ENCODE measurements at places on chromosomes 7 and 10.

- DNase-seq, result no peak
Measured at GRCh38 chr7:117949232-117949631, 76.0 kb upstream of the CTTNBP2 start.

DNA sequence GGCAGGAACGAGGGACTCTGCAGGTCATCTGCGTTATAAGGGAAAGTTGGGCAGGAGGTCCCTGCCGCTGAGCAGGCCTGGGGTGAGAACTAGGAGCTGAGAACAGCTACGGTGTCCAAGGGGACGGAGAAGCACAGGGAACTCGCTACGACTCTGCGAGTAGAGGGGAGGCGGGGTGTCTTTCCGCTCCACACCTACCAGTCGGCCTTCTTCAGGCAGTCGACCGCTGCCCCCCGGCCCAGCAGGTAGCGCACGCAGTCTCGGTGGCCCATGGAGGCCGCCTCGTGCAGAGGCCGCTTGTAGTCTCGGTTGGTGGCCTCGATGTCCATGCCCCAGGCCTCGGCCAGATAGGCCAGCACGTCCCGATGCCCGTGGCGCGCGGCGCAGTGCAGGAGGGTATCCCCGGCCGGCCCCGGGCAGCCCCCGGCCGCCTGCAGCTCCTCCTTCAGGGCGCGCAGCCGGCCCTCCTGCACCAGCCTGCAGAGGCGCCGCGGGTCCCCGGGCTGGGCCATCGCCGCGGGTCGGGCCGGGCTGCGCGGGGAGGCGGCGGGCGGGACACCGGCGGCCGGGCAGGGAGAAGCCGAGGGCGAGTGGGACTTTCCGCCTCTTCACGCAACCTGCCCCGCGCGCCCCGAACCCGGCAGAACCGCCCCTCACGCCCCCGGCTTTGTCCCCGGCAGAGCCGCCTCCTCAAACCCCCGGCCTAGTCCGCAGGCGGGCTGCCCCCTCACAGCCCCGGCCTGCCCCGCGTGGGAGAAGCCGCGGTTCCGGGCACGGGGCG is 660 bp downstream of the ANKRD16 start:
- DNase-seq, result peak; percentile 17

GRCh38 chr10:109412353-109412752 is 511.0 kb downstream of the XPNPEP1 start:
- no peak for DNase-seq

GRCh38 chr10:112649006-112649821 is 202.2 kb downstream of the VTI1A start:
- DNase-seq, result peak; percentile 67

- peak; percentile 71 for DNase-seq
Measured at GRCh38 chr7:148084138-148084537, 506.4 kb upstream of the C7orf33 start.

DNA sequence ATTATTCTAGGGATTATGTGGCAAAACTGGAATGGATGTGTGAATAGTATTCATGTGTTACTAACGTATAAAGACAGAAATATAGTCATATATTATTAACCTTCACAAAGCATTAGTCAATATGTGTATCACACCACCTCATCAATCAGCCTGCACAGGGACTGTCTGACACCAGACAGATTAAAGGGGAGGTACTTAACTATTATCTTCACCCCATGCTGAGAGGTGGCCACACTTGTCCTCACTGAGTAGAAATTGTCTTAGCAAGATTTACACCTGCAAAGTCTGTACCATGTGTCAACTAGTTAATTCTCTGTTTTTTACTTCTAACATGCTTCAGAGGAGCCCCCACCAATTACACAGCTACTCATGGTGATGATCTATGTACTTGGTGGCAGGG is 146.3 kb upstream of the LRGUK start:
- DNase-seq, result no peak

DNA sequence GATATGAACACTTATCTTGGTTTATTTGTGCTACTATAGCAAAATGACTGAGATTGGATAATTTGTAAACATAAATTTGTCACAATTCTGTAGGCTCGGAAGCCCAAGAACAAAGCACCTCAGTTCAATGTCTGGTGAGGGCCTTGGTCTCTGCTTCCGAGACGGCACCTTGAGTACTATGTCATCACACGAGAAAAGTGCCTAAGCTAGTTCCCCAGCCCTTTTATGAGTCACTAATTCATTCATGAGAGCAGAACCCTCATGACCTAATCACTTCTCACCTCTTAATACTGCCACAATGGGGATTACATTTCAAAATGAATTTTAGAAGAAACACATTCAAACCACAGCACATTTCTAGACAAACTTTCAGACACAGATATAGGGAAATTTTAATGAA is 52.0 kb upstream of the PRSS1 start:
- no peak for DNase-seq

DNA sequence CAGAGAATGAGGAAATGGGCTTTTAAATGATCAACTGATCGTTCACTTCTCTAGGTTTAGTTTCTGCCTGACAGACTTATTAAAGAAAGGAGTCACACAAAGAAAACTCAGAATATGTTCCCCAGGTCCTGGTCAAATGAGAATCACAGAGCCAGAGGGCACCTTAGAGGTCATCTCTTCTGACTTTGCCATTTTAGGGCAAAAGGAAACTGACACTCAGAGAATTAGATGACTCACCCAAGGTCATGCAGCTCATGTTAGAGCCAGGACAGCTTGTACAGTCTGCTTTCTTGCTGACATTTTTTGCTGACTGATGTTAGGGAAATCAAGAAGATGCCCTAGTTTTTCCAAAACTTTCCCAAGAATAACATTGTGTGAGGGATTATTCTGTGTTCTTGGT is 312.7 kb upstream of the SP8 start:
- DNase-seq, result no peak

DNA sequence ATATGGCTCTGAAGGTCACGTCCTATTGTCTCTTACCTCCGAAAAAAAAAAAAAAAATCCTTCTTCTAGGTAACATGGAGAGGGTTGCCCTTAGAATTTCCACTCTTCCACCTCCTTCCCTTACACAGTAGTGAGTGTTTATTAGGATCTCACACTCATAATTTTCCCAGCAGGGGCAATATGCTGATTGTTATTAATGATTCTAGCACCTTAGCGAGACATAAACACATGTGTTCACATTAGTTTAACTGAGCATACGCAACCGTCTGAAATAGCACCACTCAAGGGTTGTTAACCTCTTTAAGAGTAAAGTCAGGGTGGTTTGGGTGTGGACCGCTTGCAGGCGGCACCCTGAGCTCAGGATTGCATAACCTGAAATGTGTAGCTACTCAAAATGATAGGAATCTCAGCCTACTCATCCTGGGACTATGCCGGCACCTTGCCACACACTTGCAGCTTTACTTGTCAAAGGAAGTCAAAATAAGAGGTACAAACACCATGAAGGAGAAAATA is 52.2 kb downstream of the CPEB3 start:
- DNase-seq, result no peak

DNA sequence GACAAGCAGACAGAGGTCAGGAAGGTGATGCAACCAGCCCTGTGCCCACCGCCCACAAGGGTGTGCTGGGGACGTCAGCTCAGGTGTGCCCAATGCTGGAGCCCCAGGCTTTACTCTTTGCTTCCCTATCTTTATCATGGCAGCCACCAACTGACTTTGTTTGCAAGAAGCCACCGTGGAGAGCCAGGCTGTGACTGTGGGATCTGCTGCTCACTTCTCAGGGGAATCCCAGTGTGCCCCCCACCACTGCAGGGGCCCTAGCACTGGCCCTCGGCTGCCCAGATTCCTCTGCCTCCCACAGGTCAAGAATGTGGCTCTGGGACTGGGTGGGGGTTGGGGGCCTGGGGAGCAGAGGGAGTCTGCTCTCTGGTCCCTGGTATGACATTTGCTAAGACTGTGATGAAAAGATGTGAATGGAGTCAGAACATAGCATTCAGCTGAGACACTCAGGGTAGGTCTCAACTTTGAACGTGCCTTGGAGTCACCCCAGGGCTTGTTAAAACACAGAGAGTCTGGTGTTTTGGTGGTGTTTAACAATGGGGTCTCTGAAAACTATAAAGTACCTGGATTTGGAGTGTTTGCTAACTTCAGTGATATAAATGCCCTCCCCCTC is 47.3 kb downstream of the ARHGAP22 start:
- DNase-seq, result no peak

DNA sequence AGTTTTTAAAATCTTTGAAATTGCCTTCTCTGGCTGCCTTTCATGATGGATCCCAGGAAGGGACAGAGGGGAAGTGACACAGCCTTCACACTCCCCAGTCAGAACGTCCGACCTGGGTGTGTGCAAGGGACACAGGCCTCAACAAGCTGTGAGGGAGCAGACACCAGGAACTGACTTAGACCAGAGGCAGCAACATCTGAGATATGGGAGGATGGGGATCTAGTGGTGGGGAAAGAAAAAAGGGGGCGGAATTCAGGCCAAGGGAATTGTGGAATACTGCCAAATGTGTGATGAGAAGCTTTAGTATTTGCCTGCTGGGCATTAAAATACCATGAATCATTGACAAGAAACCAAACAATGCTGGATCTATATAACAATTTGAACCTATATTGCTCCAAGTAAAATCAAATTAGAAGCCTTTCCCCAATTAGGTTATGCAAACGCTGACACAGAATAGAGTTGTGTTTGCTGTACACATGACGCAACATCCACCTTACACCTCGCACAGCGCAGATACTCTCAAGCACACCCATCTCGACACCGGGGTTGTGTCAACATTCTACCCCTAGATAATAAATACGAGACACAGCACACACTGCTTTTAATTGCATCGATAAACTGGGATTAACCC is 17.2 kb upstream of the MNX1 start:
- peak; percentile 32 for DNase-seq

DNA sequence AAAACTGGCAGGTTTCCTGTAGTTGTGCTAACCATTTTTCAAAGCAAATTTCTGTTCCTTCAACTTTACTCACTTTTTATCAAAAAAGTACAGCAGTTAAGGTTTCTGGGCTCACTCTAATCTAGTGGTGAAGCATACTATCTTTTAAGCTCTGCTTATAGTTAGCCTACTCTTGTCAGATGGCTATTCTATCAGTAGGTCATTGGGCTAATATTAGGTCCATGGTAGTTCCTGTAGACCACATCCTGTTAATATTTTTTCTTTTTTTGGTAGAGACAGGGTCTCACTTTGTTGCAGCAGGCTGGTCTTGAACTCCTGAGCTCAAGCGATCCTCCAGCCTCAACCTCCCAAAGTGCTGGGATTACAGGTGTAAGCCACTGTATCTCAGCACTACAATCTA is 27.9 kb upstream of the NRCAM start:
- DNase-seq, result no peak

DNA sequence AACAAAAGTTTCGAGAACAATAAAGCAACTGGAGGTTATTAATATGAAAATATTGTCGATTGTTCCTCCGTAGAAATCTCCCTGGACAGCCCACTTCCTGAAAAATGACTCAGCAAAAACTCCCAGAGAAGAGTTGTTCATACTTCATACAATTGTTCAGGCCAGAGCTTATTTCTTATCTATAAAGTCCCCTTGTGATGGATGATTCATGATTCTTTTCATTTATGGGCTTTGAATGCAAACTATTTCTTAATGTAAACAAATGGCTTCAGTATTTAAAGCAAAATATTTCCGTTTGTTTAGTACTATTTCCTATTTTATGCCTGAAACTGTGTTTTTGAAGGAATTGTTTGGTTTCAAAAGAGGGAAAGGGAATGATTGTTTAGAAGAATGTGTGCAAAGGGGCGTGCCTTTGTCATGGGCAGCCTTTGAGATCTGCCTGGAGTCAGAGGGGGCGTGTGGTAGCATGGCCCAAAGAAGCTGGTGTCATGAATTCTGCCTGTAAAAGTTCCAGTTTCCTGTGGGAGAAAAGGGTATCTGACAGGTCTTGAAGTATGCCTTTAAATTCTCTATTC is 26.2 kb upstream of the EXOC6 start:
- peak; percentile 80 for DNase-seq

DNA sequence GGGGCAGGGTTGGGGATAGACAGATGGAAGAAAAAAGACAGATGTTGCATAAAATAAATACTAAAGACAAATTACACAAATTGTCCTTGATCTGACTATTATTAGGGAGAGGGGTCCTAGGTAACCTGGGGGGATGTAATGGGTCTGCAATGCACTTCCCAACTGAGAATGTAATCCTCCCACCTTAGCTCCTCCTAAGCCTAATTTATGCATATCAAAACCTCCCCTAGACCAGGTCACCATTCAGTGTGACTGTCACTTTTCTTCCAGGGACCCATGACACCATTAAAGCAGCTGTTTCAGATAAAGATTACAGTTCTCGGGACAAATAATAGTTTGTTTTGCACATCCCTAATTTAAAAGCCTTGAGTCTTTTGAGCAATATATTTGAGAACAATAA is 133.9 kb upstream of the FEZF1 start:
- no peak for DNase-seq

- DNase-seq, result no peak
Measured at GRCh38 chr10:124494046-124494807, 32.6 kb downstream of the LHPP start.

- no peak for DNase-seq
Measured at GRCh38 chr7:84502239-84502638, 307.6 kb upstream of the SEMA3A start.

DNA sequence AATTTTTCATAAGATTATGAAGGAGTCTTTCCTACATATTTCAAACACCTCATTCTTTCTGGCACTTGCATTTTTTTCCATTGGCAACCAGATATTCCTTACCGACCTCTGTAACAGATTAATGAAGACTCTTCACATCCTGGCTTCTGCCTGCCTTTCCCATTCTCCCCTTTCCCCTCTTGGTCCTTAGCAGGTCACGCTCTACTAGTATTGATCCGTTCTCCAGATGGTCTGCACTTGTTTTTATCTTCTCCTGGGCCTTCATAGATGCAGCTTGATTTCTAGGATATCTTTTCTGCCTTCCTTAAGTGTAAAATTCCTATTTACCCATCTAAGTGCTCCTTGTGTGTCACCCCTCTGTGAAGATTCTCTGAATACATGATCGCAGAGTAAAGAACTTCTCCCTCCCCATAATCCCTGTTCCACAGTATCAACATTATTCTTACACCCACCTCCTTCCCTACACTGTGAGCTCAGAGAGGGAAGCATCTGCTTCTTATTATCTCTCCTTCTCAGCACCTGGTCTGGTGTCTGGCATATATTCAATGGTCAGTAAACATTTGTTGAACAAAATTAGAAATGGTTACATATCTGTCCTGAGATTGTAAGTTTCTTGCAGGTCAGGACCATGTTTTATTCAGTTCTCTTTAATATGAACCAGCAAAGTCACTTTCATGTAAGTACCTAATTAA is 654.2 kb downstream of the REEP3 start:
- no peak for DNase-seq

- DNase-seq, result no peak
Measured at GRCh38 chr7:18803923-18804322, 308.4 kb downstream of the HDAC9 start.

GRCh38 chr7:138204982-138205298 is 128.7 kb downstream of the AKR1D1 start:
- DNase-seq, result no peak

GRCh38 chr10:2529945-2530344 is 537.4 kb upstream of the PFKP start:
- DNase-seq, result no peak

DNA sequence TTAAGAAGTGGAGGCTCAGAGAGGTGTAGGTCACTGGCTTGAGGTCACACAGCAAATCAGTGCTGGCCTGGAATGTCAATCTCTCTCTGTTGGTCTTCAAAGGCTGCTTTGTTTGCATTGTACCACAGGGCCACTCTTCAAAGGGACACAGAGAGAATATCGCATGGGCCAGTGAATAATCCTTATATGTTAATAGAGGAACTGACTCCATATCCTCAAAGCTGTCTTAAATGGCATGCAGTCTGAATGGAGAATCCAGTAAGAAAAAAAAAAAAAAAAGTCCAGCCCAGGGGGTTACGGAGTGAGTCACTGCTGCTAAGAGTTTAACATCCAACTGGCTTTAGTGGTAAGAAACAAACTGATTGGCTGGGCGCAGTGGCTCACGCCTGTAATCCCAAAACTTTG is 54.1 kb downstream of the NRAP start:
- DNase-seq, result peak; percentile 27

Measured in fibroblast of skin of scalp (primary cell).